Neural crest cell (in vitro differentiated cells): ENCODE measurements at places on chromosomes 6 and 20. TPM values are rescaled to one million over a fixed set of nuclear protein-coding genes. Genes with fewer than 3 reads are reported as not detected.

FAM184A gene
- 7.6 and 7.8 TPM in 2 replicates for total RNA-seq

TNXB gene
- 4.6 and 6.6 TPM in 2 replicates for total RNA-seq

HCK gene
- total RNA-seq, result not detected in 2 replicates

RMND1 gene
- 27.4 and 34.7 TPM in 2 replicates for total RNA-seq

RPS6KA2 gene
- 32.6 and 33.7 TPM in 2 replicates for total RNA-seq

UQCC2 gene
- 114 and 116 TPM in 2 replicates for total RNA-seq

PSMA7 gene
- 318 and 322 TPM in 2 replicates for total RNA-seq

OR2J3 gene
- total RNA-seq, result not detected in 2 replicates

ZKSCAN4 gene
- total RNA-seq, result 7.9 and 8.1 TPM in 2 replicates

SYNGAP1 gene
- total RNA-seq, result 72.4 and 73.5 TPM in 2 replicates

DNA sequence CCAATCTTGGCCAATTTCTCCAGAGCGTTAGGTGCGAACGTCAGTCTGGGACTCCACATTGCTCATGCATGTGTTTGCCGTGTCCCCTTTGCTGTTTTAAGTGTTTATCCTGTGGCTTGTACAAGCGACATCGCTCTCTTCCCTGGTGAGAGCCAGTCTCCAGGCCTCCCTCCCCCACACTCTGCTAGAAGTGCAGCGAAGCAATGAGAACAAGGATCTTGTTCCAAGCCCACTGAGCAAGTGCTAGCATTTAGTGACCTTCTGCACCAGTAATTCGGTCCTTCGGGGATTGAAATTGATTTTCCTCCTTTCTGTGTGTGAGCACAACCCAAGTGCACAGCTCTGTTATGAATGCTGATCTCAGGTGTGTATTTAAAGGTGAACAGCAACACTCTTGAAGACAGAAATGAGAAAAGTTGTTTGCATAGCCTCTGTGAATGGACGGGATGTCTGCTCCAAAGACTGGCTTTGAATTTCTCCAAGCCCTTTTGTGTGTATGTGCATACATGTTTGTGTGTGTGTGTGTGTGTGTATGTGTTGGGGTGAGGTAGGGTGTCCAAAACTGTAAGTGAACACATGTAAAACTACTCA, 29.0 kb downstream of the CD83 start:
- peaks cover 9% of the 10 kb centered on the region for H3K4me1 ChIP-seq
- no peaks in the 10 kb centered on the region for H3K36me3 ChIP-seq
- H3K27ac ChIP-seq, result no peak overlapping the region
- no peaks in the 10 kb centered on the region for H3K27me3 ChIP-seq

- H3K36me3 ChIP-seq, result no peaks in the 10 kb centered on the region
- H3K27me3 ChIP-seq, result no peaks in the 10 kb centered on the region
- H3K4me1 ChIP-seq, result peaks cover 14% of the 10 kb centered on the region
- no peak overlapping the region for H3K27ac ChIP-seq
- H3K4me3 ChIP-seq, result no peak overlapping the region
These were observed 33.4 kb downstream of the TNXB start for GRCh38 chr6:32075781-32076180.

DNA sequence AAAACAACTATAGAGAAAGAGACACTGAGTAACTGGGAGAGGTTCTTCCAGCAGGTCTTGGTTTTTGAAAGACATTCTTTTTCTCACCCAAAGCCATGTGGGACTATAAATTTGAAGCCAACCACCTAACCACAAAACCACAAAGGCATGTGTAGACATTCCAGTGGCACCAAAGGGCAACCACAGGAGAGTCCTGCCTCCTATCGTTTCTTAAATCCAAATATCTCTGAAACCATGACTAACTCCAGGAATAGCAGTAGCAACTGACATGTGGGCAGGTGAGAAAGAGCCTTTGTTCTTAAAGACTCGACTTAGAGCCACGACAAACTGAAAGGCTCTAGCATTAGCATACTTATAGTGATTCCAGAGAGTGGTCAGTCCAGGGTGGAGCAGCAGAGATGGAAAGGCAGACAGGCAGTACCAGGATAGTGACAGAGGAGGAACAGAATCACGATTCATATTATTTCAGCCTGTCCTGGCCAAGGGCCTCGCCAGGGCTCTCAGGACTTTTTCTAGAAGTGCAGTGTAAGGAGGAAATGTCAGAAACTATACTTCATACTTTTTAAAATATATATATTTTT, 9.4 kb upstream of the COL9A1 start:
- no peak overlapping the region for H3K27ac ChIP-seq
- H3K4me1 ChIP-seq, result peaks cover 25% of the 10 kb centered on the region
- peaks cover 2% of the 10 kb centered on the region for H3K27me3 ChIP-seq
- no peak overlapping the region for H3K4me3 ChIP-seq
- H3K36me3 ChIP-seq, result no peaks in the 10 kb centered on the region
- no peak for DNase-seq

GRCh38 chr6:124796464-124796970, 165.7 kb upstream of the RNF217 start:
- no peaks in the 10 kb centered on the region for H3K36me3 ChIP-seq
- H3K27ac ChIP-seq, result no peak overlapping the region
- H3K4me3 ChIP-seq, result no peak overlapping the region
- no peaks in the 10 kb centered on the region for H3K27me3 ChIP-seq

GRCh38 chr6:13273931-13274706, 54.2 kb downstream of the TBC1D7 start:
- H3K27me3 ChIP-seq, result no peaks in the 10 kb centered on the region
- peak overlapping the region; percentile 35 for H3K27ac ChIP-seq
- H3K4me1 ChIP-seq, result peaks cover 40% of the 10 kb centered on the region
- H3K4me3 ChIP-seq, result peak overlapping the region; percentile 53

DNA sequence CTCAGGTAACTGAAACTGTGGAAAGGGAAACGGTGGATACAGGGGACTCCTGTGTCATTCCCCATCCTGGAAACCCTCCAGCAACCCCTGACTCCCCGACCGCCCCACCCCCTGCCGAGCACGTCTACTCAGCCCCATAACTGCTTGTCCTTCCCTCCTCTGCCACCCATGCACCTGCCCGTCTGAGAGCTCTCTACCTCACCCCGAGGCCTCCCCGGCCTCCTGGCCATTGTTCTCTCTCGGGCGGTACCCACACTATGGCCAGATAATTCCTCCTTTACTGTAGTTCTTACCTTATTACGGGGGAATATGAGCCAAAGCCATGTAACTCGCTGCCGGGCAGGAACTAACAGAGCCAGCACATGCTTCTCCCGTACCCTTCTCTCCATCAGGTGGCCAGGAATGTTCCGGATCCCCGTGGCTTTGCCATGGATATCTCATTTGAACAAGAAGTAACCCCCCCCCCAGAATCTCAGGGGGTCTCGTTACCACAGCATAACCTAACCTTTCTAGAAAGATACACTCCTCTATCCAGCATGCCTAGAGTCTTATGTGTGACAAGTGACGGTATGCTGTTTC, 4.8 kb upstream of the IRF4 start:
- no peaks in the 10 kb centered on the region for H3K36me3 ChIP-seq
- H3K27me3 ChIP-seq, result peaks cover 85% of the 10 kb centered on the region
- peaks cover 5% of the 10 kb centered on the region for H3K4me1 ChIP-seq
- H3K4me3 ChIP-seq, result no peak overlapping the region
- DNase-seq, result no peak
- H3K27ac ChIP-seq, result no peak overlapping the region

GRCh38 chr20:33865761-33866370, 54.7 kb downstream of the CHMP4B start:
- no peak for DNase-seq
- no peaks in the 10 kb centered on the region for H3K36me3 ChIP-seq
- H3K4me3 ChIP-seq, result no peak overlapping the region
- H3K27me3 ChIP-seq, result no peaks in the 10 kb centered on the region

- H3K27ac ChIP-seq, result no peak overlapping the region
- DNase-seq, result no peak
- peaks cover 3% of the 10 kb centered on the region for H3K36me3 ChIP-seq
- no peaks in the 10 kb centered on the region for H3K27me3 ChIP-seq
- H3K4me1 ChIP-seq, result no peaks in the 10 kb centered on the region
These were observed 151.5 kb upstream of the CENPW start for GRCh38 chr6:126188279-126188909.

- H3K4me1 ChIP-seq, result peaks cover 7% of the 10 kb centered on the region
- H3K27me3 ChIP-seq, result no peaks in the 10 kb centered on the region
- H3K36me3 ChIP-seq, result peaks cover 4% of the 10 kb centered on the region
- H3K27ac ChIP-seq, result no peak overlapping the region
- no peak for DNase-seq
These were observed 89.7 kb downstream of the FOXF2 start for GRCh38 chr6:1479095-1479494.

GRCh38 chr6:113627480-113627879, 229.7 kb upstream of the MARCKS start:
- no peak for DNase-seq
- no peaks in the 10 kb centered on the region for H3K36me3 ChIP-seq
- H3K27ac ChIP-seq, result no peak overlapping the region
- H3K4me1 ChIP-seq, result peaks cover 19% of the 10 kb centered on the region
- H3K4me3 ChIP-seq, result no peak overlapping the region

- no peak overlapping the region for H3K4me3 ChIP-seq
- H3K27me3 ChIP-seq, result no peaks in the 10 kb centered on the region
- DNase-seq, result no peak
- peak overlapping the region; percentile 37 for H3K27ac ChIP-seq
These were observed 45.1 kb upstream of the SLC22A23 start for GRCh38 chr6:3501826-3502500.

GRCh38 chr6:156780102-156780641, 3.0 kb downstream of the ARID1B start:
- H3K4me3 ChIP-seq, result peak overlapping the region; percentile 91
- peaks cover 5% of the 10 kb centered on the region for H3K36me3 ChIP-seq
- H3K27me3 ChIP-seq, result peaks cover 10% of the 10 kb centered on the region
- peak overlapping the region; percentile 0 for H3K27ac ChIP-seq
- peaks cover 55% of the 10 kb centered on the region for H3K4me1 ChIP-seq
